A549 (cell line): ENCODE measurements at places on chromosomes 4 and X.

- DNase-seq = no peak
These were observed 289.9 kb downstream of the GASK1B start for GRCh38 chr4:157882901-157883300.

GRCh38 chrX:12686331-12686730 is 104.9 kb upstream of the PRPS2 start:
- DNase-seq = no peak

- no peak for DNase-seq
These were observed 37.7 kb downstream of the FRYL start for GRCh38 chr4:48742412-48742811.

DNA sequence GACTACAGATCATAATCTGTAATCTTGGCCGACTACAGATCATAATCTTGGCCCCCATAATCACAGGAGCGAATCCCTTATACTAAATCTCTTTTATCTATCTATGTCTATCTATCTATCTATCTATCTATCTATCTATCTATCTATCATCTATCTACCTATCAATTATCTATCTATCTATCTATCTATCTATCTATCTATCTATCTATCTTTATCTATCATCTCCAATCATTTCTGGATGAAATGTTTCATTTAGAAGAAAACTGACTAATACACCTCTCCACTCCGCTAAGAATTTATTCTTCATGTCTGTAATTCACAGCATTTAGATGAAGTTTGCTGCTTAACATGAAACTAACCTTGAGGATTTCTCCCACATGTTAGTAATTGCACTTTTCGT is 45.0 kb upstream of the ACSL1 start:
- no peak for DNase-seq

GRCh38 chrX:41332408-41333002 is 1.5 kb upstream of the DDX3X start:
- no peak for DNase-seq

- DNase-seq = no peak
These were observed 140.5 kb upstream of the NUDT10 start for GRCh38 chrX:51192104-51192503.

- no peak for DNase-seq
These were observed 559 bp downstream of the SLC9A7 start for GRCh38 chrX:46758163-46758955.

GRCh38 chr4:76526585-76526990 is 91.6 kb downstream of the SHROOM3 start:
- peak; percentile 29 for DNase-seq

GRCh38 chrX:124347242-124347641 is 879 bp downstream of the SH2D1A start:
- no peak for DNase-seq

- no peak for DNase-seq
These were observed 1.3 kb downstream of the MSX1 start for GRCh38 chr4:4860600-4861389.

- no peak for DNase-seq
These were observed 507.9 kb downstream of the MID1IP1 start for GRCh38 chrX:39309018-39309635.

- peak; percentile 22 for DNase-seq
These were observed 33.4 kb upstream of the ENPP6 start for GRCh38 chr4:184250795-184251669.

DNA sequence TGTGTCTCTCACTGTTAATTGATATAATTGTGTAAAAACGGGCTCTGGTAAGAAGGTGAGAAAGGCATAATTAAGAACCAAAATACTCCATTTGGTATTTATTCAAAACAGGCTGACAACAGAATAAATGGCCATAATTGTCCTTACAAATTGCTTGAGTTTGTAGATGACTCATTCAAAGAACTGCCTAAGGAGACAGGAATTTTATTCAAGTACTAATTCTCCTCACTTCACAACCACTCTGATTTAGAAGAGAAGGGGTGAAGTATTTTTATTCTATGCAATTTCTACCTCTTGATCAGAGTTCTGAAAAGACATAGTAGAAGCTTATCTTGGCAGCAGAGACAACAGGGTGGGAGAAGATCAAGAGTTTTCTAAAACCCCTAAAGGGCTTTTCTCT is 43.1 kb downstream of the ATP11C start:
- DNase-seq = no peak

GRCh38 chrX:20350596-20350995 is 83.9 kb upstream of the RPS6KA3 start:
- DNase-seq = no peak

GRCh38 chr4:151955721-151956380 is 195.0 kb upstream of the GATB start:
- DNase-seq = no peak

DNA sequence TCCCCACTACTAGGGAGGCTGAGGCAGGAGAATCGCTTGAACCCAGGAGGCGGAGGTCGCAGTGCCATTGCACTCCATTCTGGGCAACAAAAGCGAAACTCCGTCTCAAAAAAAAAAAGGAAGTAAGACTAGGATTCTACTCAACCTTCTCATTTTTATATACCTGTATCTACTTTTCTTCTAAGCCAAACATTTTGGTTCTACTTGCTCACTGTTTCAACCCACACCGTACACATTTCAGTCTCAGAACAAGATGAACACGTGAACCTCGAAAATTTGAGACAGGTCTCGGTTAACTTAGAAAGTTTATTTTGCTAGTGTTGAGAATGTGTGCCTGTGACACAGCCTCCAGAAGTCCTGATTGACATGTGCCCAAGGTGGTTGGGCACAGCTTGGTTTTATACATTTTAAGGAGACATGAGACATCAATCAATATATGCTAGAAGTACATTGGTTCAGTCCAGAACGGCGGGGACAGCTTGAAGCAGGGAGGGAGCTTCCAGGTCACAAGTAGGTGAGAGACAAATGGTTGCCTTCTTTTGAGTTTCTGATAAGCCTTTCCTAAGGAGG is 3.7 kb downstream of the ADD1 start:
- no peak for DNase-seq

- no peak for DNase-seq
These were observed 205.2 kb downstream of the CHIC1 start for GRCh38 chrX:73768160-73768559.

DNA sequence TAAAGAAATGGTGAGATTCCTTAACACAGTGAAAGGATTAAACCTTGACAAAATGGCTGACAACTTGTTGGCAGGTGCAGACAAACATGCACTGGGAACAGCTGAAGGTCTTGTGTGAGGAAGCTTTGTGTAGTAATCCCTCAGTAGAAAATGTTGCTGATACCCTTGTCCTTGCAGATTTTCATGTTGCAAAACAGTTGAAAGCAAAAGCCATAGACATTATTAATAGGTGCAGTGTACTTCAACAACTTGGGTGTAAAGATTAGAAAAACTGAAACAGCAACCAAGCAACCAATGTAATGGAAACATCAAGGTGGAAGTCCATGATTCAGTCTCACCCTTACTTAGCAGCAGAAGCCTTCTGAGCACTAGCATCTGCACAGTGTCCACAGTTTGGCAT is 29.8 kb downstream of the UGT2B7 start:
- no peak for DNase-seq

DNA sequence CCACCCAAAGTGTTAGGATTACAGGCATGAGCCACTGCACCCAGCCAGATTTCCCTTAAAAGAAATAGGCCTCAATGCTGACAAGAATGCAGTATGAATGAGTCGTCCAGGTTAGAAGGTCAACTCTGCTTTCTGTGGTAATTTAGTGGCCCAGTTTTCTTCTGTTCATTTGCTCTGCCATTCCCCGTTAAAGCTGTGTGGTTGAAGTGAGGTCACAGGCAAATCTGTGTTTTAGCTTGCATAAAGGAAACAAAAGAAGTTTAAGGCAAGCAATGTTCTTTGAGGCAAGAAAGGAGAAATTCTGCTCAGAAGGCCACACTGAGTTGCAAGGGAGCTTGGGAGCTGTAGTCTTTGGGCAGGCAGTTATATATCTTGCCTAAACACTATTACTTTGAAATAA is 176.8 kb downstream of the LARP7 start:
- DNase-seq = no peak

DNA sequence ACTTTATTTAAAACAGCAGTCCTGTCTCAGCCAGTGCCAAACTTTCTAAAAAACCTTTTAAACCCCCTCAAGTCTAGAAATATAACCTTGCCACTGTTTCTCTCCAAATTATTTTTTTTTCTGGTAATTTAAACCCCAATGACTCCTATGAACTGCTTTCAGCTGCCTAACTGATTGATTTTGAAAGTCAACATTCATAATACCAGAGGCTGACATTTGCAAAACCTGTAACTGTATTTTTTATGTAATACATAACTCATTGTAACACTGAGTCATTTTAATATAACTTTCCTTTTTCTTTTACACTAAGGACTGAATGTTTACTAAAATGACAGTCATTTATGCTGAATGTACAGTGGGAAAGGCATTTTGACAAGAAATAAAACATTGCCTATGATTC is 19.1 kb upstream of the EGFL6 start:
- DNase-seq = no peak

DNA sequence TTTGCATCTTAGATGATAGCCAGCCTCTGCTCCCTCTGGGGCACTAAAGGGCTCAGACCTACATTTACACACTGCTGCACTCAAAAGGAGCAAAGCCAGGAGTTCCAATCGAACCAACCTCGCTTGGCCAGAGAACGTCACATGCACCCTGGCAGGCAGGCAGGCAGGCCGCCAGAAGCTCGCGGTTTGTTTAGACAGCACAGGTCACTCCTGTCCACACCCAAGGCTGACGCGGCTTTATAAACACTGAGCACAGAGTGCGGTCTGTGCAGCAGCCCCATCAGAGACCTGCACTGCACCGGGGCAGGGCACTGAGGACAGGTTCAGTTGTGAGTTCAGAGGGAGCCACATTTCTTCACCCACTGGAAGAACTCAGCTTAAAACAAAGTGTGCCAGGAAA is 143.9 kb downstream of the BCOR start:
- DNase-seq = peak; percentile 88

GRCh38 chrX:13695601-13696115 is 6.7 kb downstream of the RAB9A start:
- no peak for DNase-seq

- no peak for DNase-seq
These were observed 194.7 kb downstream of the RAB28 start for GRCh38 chr4:13289391-13289790.

- no peak for DNase-seq
These were observed 56.6 kb downstream of the AFM start for GRCh38 chr4:73538162-73538561.

DNA sequence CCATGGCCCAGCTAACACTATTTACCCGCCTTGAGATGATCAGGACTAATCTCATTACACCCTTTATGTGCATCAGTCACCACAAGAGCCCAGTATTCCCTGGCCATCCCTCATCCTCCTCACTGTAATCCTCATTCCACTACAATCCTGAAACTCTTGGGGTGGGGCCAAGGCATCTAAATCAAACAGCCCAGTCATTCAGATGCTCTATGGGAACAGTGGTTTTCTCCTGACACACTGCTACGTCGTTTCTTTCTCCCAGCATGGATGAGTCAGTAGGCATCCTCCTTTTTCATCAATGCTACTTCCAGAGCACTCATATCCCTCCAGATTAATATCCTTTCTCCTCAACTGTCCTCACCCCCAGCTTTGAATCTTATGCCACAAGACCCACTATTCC is 5.6 kb downstream of the SDAD1 start:
- DNase-seq = no peak

GRCh38 chr4:7481227-7481626 is 46.5 kb upstream of the PSAPL1 start:
- no peak for DNase-seq

- no peak for DNase-seq
These were observed 46.2 kb upstream of the TXK start for GRCh38 chr4:48180234-48180633.

DNA sequence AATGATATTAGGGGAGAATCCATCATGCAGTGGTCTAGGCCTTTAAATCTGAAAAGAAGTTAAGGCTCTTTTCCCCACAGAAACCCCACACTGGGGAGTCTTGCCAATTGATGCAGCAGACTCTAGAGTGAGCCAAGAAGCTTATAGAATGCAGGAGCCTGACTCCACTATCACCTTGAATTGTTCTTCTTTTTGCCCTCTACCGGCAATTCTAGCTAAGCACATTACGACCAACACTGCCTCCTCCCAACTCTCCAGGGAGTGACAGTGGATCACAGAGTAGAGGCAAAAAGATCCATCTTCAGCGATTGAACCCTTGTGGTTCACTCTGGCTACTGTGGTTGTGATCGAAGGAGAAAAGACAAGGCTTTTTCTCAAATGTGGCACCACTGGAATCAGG is 331.5 kb downstream of the NKX6-1 start:
- DNase-seq = no peak

- DNase-seq = no peak
These were observed at the start of gene ARHGAP6 for GRCh38 chrX:11665168-11666111. Gene ARHGAP6, minus strand, starts transcription at chrX:11665920. Its CDS starts 1,092 bp downstream, at chrX:11664828.

DNA sequence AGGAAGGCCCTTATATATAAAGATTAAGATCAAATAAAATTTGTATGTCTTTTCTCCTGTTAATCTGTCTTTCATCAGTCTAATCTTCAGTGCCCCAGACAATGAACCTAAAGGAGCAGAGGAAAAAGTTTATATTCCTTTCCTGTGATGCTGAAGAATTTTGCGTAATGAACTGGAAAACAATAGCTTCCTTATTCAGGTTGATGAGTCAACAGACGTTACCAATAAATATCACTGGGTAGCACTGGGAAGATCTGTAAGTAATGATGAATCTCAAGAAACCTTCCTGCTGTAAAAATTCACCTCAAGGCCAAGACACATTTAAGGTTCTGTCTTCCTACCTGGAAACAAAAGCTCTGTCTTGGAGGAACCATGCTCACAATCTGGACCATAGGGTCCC is 25.5 kb downstream of the CDKN2AIP start:
- DNase-seq = no peak

- no peak for DNase-seq
These were observed 78.8 kb downstream of the PHEX start for GRCh38 chrX:22110729-22111494.

DNA sequence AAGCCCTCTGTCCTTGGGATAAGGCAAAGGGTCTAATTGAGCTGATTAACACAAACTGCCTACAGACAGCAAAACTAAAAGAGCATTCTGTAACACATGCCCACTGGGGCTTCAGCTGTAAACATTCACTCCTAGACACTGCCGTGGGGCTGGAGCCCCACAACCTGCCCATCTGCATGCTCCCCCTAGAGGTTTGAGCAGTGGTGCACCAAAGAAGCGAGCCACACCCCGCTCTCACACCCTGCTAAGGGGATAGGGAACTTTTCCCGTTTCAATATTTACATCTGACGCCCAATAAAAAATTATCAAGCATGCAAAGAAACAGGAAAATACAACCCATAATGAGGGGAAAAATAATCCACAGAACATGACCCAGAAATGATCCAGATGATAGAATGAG is 46.9 kb upstream of the HSD17B10 start:
- peak; percentile 17 for DNase-seq

- peak; percentile 30 for DNase-seq
These were observed 164.3 kb upstream of the PABPC4L start for GRCh38 chr4:134365852-134366251.

- no peak for DNase-seq
These were observed 1.2 kb downstream of the RBBP7 start for GRCh38 chrX:16868920-16869319.
